ENCODE measurements at places on chromosomes 6 and 20.

- no peaks in the 10 kb centered on the region for H3K36me3 ChIP-seq
- no peak overlapping the region for H3K4me3 ChIP-seq
- H3K27ac ChIP-seq = no peak overlapping the region
- H3K4me1 ChIP-seq = no peaks in the 10 kb centered on the region
Measured at GRCh38 chr6:49497304-49497703, 2.4 kb upstream of the GLYATL3 start.

GRCh38 chr20:46132705-46133120 lies 14.6 kb downstream of the CD40 start:
- H3K4me3 ChIP-seq = no peak overlapping the region
- no peak overlapping the region for H3K27ac ChIP-seq
- peak; percentile 78 for DNase-seq

- no peak for DNase-seq
- no peak overlapping the region for H3K27ac ChIP-seq
- H3K4me1 ChIP-seq = no peaks in the 10 kb centered on the region
- no peak overlapping the region for H3K4me3 ChIP-seq
Measured at GRCh38 chr6:166153966-166154365, 13.7 kb downstream of the TBXT start.

DNA sequence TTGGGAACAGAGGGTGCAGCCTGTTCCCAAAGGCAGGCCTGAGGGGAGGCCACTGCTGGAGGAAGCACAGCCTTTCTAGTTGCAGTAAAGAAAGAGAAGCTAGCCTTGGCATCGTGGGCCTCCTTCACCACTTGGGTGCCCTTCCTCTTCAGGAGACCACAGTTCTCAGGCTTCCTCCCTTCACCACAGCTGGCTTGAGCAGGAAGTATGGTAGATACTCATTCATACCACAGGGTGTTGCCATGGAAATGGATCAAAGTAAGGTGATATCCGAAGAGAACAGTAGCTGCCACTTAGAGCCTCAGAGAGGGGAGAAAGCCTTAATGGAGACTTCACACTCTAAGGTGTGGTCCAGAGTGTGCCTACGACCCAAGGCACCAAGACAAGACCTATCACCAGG lies 120.4 kb upstream of the RIPOR2 start:
- H3K27ac ChIP-seq = peak overlapping the region; percentile 94
- DNase-seq = peak; percentile 90
- H3K4me1 ChIP-seq = peaks cover 72% of the 10 kb centered on the region
- no peaks in the 10 kb centered on the region for H3K36me3 ChIP-seq

GRCh38 chr6:169883316-169883715 lies 131.9 kb downstream of the ERMARD start:
- no peaks in the 10 kb centered on the region for H3K36me3 ChIP-seq
- H3K4me3 ChIP-seq = no peak overlapping the region
- DNase-seq = no peak
- peaks cover 17% of the 10 kb centered on the region for H3K27me3 ChIP-seq
- no peak overlapping the region for H3K27ac ChIP-seq
- no peaks in the 10 kb centered on the region for H3K4me1 ChIP-seq

GRCh38 chr6:1464781-1465370 lies 75.5 kb downstream of the FOXF2 start:
- H3K27ac ChIP-seq = no peak overlapping the region
- H3K36me3 ChIP-seq = no peaks in the 10 kb centered on the region
- H3K4me3 ChIP-seq = no peak overlapping the region

- H3K4me1 ChIP-seq = no peaks in the 10 kb centered on the region
- no peaks in the 10 kb centered on the region for H3K36me3 ChIP-seq
- H3K27me3 ChIP-seq = no peaks in the 10 kb centered on the region
- DNase-seq = no peak
- H3K27ac ChIP-seq = no peak overlapping the region
Measured at GRCh38 chr6:19107468-19107867, 720.3 kb downstream of the RNF144B start.

GRCh38 chr6:135830452-135830881 lies 21.0 kb upstream of the PDE7B start:
- no peaks in the 10 kb centered on the region for H3K36me3 ChIP-seq
- no peak overlapping the region for H3K27ac ChIP-seq
- H3K27me3 ChIP-seq = peaks cover 8% of the 10 kb centered on the region
- no peak for DNase-seq
- H3K4me1 ChIP-seq = no peaks in the 10 kb centered on the region

DNA sequence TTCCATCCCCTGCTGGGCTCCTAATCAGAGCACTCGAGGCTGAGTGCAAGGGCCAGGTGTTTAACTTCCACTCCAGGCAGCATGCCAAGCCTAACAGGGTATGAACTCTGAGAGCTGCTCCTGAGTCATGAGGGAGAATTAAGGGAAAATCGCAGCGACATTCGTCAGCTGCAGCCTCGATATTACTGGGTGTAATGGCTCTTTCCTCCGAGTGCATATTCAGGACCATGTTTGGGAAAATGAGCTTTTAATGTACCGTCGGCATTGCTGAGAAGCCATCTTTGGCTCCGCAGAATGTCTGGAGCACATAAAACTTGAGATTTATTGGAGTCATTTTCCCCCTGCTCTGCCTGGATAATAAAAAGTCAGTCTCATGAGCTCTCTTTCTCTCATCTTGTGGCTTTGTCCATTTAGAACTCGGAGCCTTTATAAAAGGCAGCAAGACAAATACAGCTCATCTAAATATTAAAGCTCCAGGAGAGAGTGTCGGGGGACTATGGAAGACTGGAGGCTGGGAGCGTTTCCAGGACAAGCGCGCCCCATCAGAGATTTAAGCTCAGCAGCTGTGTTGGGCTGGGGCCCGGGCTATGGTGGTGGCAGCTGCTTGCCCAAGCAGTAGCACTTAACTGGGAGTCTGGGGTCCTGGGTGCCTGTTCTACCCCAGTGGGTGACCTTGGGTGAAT lies 103.7 kb downstream of the TOX2 start:
- no peaks in the 10 kb centered on the region for H3K27me3 ChIP-seq
- no peaks in the 10 kb centered on the region for H3K36me3 ChIP-seq
- H3K4me3 ChIP-seq = no peak overlapping the region
- no peak for DNase-seq

DNA sequence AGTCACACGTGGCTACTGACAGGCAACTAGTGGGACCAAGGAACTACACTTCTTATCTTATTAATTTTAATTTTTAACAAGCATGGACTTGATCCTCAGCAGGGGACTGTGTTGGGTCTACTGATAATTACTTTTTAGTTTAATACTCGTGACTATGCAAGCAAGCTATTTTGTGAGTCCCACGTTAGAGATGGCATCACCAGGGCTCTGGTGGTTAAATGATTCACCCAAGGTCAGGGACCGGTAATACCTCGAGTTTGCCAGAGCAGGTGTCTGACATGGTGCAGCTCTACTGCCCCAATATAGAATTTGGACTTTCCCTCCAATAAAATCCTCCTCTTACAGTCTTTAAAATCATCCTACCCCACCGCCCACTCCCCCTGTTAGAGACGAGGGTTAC lies 98.6 kb upstream of the RIN2 start:
- peaks cover 24% of the 10 kb centered on the region for H3K4me1 ChIP-seq
- no peak overlapping the region for H3K4me3 ChIP-seq
- H3K27me3 ChIP-seq = peaks cover 13% of the 10 kb centered on the region
- no peaks in the 10 kb centered on the region for H3K36me3 ChIP-seq

DNA sequence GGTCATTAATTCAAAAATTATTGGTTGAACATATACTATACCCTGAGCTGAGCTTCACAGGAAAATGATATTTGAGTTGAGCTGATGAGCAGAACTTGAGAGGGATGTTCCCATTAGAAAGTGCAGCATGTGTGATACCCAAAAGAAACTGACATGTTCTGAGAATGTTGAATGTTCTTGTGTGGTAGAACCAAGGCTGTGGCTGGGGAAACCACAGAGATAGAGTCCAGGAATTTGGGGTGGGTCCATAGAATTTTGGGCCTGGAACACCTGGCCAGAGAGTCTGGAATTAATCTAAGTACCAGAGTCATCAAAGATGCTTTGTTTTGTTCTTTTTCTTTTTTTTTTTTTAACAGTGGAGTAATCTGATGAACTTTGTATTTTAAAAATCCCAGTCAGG lies 88.7 kb downstream of the TBX18 start:
- H3K27ac ChIP-seq = no peak overlapping the region
- no peak overlapping the region for H3K4me3 ChIP-seq
- no peak for DNase-seq
- H3K27me3 ChIP-seq = no peaks in the 10 kb centered on the region
- H3K4me1 ChIP-seq = no peaks in the 10 kb centered on the region

All from B cell (primary cell).